Stimulated activated CD4-positive, alpha-beta T cell treated with anti-CD3 and anti-CD28 coated beads, Interleukin-15, amount 100 ng/mL, for 24 hours (primary cell): ENCODE measurements at places on chromosomes 12 and 14.

- no peak for DNase-seq
These were observed 51.6 kb downstream of the EIF2S3B start for GRCh38 chr12:10557329-10557728.

- DNase-seq = peak; percentile 9
These were observed 23.0 kb upstream of the BATF start for GRCh38 chr14:75499084-75499875.

- no peak for DNase-seq
These were observed 82.4 kb downstream of the ARF6 start for GRCh38 chr14:49975276-49975675.

DNA sequence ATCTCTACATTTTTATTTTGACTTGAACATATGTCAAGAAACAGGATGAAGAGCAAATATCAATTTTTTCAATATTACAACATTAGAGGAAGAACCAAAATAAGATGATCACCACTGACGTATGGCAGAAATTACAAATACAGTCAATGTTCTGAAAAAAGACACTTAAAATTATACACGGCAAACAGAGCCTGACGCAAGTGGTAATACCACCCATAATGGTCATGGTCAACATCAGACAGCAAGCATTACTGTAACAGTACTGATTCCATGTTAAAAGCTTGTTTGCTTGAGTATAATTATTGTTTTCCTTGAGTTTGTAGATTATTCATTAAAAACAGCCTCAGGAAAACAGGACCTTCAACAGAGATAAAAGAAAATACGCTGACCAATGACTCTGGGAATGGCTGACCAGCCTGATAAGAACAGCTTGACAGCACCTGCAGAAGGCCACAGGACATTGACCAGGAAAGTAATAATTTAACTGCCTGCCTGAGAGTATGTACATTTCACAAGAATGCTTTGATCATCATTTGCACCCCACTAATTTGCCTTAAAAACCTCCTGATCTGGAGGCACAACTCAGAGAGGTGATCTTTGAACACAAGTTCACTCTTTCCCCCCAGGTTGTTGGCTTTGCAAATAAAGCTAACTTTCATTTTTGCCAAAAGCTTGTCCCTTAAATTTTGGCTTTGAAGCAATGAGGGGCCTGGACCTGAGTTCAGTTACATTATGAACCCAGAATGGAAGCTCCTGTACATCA, 187.3 kb downstream of the IPO8 start:
- DNase-seq = no peak

DNA sequence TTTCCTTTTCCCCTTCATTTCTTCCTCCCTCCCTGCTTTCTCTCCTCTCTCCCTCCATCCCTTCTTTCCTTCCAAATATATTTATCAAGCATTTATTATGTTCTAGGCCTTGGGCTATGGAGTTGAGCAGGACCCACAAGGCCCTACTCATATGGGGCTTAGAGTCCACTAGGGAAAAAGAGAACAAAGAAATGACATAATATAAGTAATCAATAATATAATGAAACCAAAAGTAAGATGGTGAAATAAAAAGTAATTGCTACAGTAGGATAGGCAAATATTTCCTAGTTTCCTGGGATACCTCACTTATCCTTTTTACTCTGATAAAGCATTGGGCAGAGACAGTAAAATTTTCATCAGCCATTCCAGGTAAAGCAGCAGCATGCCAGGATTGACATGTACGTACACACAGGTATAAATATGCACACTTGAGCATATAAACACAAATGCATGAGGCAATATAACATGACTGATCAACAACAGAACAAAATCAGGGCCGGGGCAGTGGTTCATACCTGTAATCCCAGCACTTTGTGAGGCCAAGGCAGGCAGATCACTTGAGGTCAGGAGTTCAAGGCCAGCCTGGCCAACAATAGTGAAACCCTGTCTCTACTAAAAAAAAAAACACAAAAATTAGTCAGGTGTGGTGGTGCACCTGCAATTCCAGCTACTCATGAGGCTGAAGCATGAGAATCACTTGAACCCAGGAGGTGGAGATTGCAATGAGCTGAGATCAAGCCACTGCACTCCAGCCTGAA, 35.5 kb upstream of the CSRP2 start:
- DNase-seq = no peak

- no peak for DNase-seq
These were observed 177.8 kb upstream of the DIO2 start for GRCh38 chr14:80388980-80389711.

DNA sequence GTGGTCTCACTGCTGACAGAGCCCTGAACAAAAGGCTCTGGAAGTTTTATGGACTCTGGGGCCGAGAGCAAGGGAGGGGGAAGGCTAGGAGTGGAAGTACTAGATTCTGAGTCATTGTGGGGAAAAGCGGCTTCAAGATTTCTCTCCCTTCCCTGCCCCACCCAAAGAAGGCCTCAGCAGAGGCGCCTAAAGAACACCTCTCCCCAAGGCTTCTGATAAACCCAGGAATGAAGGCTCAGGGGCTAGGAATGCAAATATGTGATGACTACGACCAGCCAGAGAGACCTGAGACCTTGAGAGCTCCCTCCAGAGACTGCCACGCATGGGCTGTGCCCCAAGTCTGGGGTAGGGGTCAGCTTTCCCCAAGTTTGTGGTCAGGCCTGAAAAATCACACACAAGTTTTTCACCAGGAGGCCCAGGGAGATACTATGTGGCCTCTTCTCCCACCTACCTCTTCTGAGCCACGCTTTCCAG, 130.7 kb upstream of the HIF1A start:
- no peak for DNase-seq

GRCh38 chr12:87302126-87302745, 727.0 kb downstream of the C12orf50 start:
- no peak for DNase-seq

- DNase-seq = peak; percentile 44
These were observed 771 bp downstream of the DAAM1 start for GRCh38 chr14:59189091-59189785.

GRCh38 chr14:23577710-23578392, 739 bp downstream of the JPH4 start:
- DNase-seq = no peak

GRCh38 chr14:58078068-58078467, 73.9 kb downstream of the ARMH4 start:
- no peak for DNase-seq

DNA sequence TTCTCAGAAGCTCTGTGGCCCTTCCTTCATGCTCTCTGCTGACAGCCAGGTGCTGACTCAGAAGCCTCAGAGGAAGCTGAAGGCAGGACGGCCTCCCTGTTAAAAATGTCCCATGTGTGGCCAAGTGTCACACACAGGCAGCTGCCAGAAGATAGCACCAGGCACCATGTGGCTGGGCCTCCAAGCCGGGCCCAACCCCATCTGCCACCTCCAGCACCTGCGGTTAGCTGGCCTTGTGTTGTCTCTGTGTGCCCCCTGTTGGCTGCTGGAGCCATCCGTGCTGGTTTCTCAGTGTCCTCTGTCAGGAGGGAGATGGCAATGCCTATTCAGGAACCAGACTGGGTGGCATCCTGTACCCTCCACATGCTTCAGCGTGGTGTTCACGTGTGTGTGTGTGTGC, 63.2 kb downstream of the TSPAN11 start:
- DNase-seq = peak; percentile 27
